ENCODE measurements at places on chromosomes 7 and 10. TPM values are rescaled to one million over a fixed set of nuclear protein-coding genes. Genes with fewer than 3 reads are reported as not detected.

The NRCAM gene
- total RNA-seq: 0.05 TPM

The TAS2R41 gene
- not detected for total RNA-seq

The ATG9B gene
- total RNA-seq: 5.0 TPM

The ATOH7 gene
- total RNA-seq: not detected

The SNX10 gene
- 54.9 TPM for total RNA-seq

The LAMTOR4 gene
- total RNA-seq: 130 TPM

The GJD4 gene
- not detected for total RNA-seq

The SNX8 gene
- total RNA-seq: 31.8 TPM

The ATRNL1 gene
- 0.87 TPM for total RNA-seq

The BMI1 gene
- 64.2 TPM for total RNA-seq

The LRRC18 gene
- total RNA-seq: not detected

The BRAF gene
- total RNA-seq: 25.7 TPM

The STK32C gene
- total RNA-seq: 17.3 TPM

The ELN gene
- total RNA-seq: not detected

The ACTL6B gene
- total RNA-seq: not detected

The DTX2 gene
- 24.7 TPM for total RNA-seq

The NOS3 gene
- 9.8 TPM for total RNA-seq

The OR9A4 gene
- total RNA-seq: not detected

All from activated T-helper 2 cell treated with anti-CD3 and anti-CD28 coated beads, Interferon-gamma antibody, Interleukin-2, Interleukin-4, amounts not matched to agents 10 μg/mL and 5 μg/mL and 100 μg/mL, durations not matched to agents 14 hours and 24 hours and 36 hours (primary cell).